ENCODE measurements at places on chromosomes 6 and 20.

DNA sequence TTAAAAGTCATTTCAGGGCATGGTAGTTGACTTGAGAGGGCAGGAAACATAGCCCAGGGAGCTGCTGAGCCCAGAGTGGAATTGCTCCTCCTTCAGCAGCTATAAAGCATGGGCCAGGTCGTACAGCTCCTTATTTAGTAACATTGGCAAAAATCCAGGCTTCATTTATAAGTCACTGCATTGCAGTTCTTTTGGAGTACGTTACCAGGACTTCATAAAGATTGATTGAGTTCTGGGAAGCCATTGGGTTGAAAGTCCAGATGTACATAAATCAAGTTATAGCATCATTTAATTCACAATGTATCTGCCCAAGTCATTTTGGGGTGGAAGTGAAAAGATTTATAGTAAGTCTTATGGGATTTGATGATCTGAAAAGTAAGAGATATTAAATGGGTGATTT is 53.0 kb upstream of the ANKEF1 start:
- no peak for DNase-seq

DNA sequence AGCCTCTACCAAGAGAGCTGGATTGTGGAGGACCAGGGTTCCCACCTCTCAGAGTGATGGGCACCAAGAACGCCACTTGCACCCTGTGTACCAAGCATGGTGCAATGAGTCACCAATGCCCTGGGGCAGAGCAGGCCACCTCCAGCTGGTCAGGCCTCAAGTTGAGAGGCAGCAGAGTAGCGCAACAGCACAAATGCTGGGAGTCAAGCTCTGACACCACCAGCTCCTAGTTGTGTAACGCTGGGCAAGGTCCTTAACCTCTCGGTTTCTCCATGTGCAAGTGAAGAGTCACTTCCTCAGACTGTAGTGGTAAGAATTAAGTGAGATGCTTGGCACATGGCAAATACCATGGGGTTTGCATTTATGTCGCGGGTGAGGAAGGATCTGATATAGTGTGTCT is 25.6 kb downstream of the GFOD1 start:
- no peak for DNase-seq

DNA sequence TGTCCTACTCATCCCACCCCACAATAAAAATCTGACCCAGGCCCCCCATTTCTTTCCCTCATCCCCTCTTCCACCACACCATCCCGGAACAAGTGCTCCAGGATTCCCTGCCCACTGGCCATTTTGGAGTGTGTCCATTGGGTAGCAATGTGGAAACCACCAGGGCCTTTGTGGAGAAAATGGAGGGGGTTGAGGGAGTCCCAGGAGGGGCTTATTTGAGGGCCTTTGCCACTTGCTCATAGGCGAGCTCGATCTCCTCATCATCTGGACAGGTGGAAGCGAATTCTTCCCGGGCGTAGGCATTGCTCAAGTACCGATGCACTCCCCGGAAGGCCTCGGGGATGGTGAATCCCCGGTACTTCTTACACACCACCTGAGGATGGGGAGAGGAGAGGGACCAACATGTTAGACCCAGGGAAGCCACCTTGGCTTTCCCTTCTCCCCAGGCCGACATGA is 1.6 kb upstream of the DDAH2 start:
- no peak for DNase-seq

DNA sequence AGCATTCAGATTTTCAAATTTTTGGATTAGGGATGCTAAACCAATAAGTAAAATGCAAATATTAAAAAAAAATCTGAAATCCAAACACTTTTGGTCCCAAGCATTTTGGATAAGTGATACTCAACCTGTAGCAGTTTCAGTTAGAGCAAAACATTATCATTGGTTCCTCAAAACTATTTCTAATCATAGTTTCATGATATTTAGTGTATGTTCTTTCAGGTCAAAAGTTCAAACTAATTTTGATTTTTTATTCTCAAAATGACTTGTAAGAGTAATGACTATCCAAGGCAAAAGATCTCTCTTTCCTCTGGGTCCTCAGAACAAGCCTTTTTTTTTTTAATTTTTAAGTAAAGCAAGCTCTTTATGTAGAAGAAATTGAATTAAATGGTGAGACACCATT is 64.0 kb upstream of the TFB1M start:
- no peak for DNase-seq

GRCh38 chr6:97876711-97877110 is 593.7 kb upstream of the MMS22L start:
- no peak for DNase-seq

- DNase-seq = peak; percentile 14
These were observed 33.4 kb downstream of the PREX1 start for GRCh38 chr20:48794360-48794759.

- no peak for DNase-seq
These were observed 84.5 kb downstream of the SESN1 start for GRCh38 chr6:109009962-109010704.

- no peak for DNase-seq
These were observed 21.7 kb downstream of the BMP7 start for GRCh38 chr20:57244627-57245214.

GRCh38 chr6:65071480-65071879 is 635.5 kb downstream of the EYS start:
- no peak for DNase-seq

- peak; percentile 82 for DNase-seq
These were observed 144.7 kb upstream of the ZNF217 start for GRCh38 chr20:53738039-53738944.

GRCh38 chr6:41937861-41938574 is 3.6 kb downstream of the CCND3 start:
- no peak for DNase-seq

GRCh38 chr6:37171201-37171969 is 1.4 kb downstream of the PIM1 start:
- peak; percentile 62 for DNase-seq

DNA sequence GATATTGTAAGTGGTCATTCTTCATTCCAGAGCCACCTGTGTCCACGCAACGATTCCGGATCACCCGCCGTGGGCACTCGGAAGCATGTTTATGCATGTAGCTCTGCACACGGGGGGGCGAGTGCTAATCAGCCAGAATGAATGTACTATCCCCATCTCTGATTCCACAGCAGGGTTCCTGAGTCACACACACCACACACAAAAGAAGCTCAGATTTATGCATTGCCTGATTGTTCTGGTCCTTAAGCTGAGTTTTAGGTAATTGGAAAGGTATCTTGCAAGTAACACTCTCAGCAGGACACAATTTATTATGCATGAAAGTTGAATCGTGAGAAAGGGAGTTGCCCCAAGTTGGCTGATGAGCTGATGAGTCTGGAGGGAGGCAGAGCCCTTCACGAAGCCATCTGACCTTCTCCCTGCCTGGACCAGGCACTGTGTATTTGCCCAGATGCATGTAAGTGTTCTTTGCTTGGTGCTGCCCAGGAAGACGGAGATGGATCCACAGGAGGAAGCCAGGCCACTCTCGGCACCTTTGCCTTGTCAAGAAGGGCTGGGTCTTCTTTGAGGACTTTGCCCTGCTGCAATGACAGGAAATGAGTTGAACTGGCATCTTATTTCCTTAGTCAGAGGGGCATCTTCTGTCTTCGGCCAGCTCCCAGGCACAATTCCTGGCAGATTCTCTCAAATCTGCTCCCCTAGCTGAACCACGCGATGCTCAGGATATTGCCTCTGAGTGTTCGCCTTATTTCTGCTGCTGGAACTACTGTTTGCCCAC is 141.1 kb downstream of the SYNDIG1 start:
- DNase-seq = no peak

DNA sequence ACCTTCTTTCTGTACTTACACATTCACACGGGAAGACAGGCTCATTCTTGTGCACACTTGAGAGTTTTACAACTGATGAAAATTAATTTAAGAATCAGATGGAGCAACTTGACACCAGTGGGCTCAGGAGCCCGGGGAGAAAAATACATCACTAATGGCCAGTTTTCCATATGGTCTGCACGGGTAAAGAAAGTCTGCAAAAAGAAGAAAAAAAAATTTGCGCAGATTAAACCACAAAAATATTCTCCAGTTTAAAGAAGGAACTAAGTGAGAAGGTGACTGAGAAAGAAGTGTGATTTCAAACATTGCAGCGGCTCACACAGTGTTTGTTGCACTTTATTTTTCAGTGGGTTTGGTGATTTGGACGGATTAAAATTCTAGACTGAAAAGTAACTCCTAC is at the start of gene TULP4:
Gene TULP4, plus strand, starts transcription at position 301 of the 400 bp plus-strand sequence. CDS start 1,552 bp downstream, outside the sequence.
- DNase-seq = peak; percentile 57

DNA sequence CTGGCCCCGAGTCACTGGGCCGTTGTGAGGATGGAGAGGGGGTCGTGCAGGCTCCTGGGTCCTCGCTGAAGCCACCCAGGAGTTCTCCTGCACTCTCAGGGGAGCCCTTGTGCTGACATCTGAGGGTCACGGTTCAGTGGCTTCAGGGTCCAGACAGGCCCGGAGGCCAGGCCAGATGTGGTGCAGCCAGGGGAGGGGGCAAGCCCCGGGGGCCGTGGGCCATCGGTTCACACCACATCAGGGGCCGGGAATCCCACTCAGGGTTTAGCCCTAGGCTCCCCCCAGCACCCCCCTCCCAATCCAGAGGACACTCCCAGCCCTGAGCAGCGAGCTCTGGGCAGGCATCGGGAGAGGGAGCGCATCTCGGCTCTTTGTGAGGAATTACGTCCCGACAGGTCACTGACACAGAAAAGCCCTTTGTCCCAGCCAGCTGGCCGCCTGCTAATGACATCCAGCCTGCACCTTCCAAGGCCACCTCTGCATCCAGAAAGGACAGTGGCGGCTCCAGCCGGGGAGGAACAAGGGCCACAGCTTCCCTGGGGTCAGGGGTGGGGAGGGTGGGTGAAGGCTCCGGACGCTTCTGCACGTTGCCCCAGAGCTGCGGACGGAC is 6.4 kb upstream of the CHRNA4 start:
- no peak for DNase-seq

DNA sequence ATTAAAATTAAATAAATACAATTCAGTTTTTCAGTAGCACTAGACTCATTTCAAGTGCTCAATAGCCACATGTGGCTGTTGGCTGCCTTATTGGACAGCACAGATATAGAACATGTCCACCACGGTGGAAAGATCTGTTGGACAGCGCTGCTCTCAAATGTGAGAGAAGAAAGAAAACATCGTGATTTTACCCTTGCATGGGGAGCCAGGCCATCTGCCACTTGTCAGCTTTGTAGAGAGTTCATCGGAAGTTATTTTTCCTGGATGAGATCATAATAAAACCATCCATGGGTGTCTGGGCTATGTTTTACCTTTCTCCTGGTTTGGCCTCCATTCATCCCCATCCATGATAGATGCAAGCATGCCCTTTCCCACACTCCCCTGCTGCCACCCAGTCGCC is 5.8 kb upstream of the KIF3B start:
- DNase-seq = no peak

- DNase-seq = no peak
These were observed 14.9 kb downstream of the NOTCH4 start for GRCh38 chr6:32208996-32209395.

DNA sequence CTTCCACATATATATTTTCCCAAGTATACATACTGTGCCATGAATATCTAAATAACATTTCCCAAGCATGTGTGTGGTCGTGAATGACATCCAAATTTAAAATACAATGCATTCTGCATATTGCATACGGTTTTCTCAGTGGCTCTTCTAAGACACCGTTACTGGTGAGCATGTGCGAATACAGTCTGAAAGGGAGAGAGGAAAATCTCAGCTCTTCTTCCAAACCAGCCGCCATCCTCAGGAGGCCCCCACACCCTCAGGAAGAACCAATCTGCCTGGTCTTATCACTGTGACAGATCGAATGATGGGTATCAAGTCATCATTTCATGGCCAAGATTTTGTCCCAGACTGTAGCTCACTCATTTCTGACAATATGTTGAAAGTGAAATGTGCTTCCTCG is 50.7 kb downstream of the ADAT2 start:
- no peak for DNase-seq

GRCh38 chr20:16283978-16284377 is 289.3 kb downstream of the KIF16B start:
- no peak for DNase-seq

DNA sequence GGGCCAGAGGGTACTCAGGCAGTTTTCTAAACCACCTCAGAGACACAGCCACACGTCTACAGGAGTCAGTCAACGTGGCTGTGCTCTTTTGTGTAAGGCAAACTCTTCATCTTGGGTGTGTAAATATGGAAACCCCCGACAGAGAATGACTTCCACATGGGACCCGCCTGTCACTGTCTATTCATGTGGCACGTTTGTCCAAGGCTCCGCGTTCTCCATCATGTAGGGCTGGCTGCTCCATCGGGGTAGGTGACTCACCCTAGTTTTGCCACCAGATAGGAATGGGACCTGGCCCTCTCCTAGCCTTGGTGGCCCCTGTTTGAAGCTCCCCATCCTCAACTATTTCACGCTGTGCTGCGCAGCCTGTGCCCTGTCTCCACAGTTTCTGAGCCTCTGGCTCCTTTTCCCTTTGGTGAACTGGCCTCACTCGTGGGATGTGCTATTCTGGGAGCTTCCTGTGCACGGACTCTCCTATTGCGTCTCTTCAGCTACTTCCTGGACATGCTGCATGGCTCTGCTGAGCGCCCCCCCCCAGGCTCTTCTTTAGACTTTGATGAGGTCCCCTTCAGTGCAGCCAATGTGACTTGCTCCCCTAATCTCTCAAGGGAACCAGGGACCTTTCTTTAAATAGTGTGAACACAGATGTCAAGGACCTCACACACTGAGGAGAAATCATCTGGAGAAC is 143.2 kb upstream of the PDE10A start:
- DNase-seq = no peak

- no peak for DNase-seq
These were observed 55.9 kb downstream of the TRAF3IP2 start for GRCh38 chr6:111549746-111550145.

GRCh38 chr6:115468272-115469005 is 592.3 kb downstream of the FRK start:
- DNase-seq = no peak

DNA sequence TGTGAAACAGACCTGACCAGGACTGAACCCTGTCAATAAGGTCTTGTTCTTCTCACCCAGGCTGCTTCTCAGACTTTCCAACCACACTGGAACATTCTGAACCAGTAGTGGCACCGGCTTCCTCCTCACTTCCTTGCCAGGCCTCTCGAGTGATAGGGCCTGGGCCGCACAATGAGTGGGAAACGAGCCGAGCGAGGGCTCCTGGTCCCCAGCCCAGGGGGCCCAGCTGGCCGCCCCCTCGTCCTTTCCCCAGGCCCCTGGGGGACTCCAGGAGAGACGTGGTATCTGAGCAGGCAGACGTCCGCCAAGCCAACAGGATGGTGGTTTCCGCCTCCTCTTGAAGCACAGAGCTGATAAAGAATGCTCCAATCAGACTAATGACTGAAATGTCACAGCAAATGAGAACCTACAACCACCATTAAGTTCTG is 117.9 kb downstream of the GMDS start:
- no peak for DNase-seq

- DNase-seq = no peak
These were observed 17.6 kb upstream of the HLA-F start for GRCh38 chr6:29705389-29706231.

GRCh38 chr6:29948277-29948676 is 5.9 kb downstream of the HLA-A start:
- DNase-seq = no peak
